ENCODE measurements at places on chromosomes 11 and 22. TPM values are rescaled to one million over a fixed set of nuclear protein-coding genes. Genes with fewer than 3 reads are reported as not detected.

DNA sequence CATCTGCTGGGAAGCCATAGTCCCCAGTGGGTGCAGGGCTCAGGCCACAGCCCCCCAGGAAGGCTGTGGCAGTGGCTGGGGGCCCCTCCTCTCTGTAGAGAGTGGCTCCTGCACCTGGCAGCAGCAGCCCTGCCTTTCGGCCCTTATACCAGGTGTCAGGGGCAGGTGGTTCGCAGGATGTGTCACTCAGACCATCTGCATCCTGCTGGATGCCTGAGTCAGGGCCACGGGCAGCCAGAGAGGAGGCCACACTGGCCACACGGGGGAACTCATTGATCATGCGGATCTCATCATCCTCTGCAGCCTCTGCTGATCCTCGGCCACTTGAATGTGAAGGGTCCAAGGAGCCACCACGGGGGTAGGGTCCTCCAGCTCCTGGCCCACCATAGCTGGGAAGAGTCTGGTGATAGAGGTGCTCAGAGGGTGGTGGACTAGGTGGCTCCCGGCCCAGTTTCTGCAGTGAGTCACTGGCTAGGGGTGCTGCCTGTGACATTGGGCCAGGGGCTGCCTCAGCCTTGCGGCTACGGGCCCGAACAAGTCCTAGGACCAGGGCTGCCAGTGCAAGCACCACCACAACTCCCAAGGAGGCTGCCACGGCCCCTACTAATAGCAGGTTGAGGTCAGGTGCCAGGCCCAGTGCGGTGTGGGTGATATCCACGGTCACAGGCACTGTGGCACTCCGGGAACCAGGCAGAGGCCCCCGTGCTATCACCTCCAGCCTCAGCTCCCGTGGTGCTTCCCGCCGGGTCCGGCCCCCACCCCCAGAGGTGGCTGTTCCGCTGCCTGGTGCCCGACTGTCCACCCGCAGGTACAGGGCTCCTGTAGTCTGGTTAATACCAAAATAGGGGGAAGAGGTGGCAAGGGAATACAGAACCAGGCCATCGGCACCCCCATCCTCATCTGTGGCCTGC, 3.3 kb upstream of the TPP1 start:
- no peak for DNase-seq

- DNase-seq, result no peak
Measured at GRCh38 chr22:39905687-39906086, 4.8 kb downstream of the GRAP2 start.

GRCh38 chr11:17992916-17993315, 19.9 kb downstream of the SERGEF start:
- no peak for DNase-seq

- no peak for DNase-seq
Measured at GRCh38 chr11:18700375-18700774, 1.8 kb downstream of the TMEM86A start.

Gene HEPN1
- not detected for polyA plus RNA-seq

DNA sequence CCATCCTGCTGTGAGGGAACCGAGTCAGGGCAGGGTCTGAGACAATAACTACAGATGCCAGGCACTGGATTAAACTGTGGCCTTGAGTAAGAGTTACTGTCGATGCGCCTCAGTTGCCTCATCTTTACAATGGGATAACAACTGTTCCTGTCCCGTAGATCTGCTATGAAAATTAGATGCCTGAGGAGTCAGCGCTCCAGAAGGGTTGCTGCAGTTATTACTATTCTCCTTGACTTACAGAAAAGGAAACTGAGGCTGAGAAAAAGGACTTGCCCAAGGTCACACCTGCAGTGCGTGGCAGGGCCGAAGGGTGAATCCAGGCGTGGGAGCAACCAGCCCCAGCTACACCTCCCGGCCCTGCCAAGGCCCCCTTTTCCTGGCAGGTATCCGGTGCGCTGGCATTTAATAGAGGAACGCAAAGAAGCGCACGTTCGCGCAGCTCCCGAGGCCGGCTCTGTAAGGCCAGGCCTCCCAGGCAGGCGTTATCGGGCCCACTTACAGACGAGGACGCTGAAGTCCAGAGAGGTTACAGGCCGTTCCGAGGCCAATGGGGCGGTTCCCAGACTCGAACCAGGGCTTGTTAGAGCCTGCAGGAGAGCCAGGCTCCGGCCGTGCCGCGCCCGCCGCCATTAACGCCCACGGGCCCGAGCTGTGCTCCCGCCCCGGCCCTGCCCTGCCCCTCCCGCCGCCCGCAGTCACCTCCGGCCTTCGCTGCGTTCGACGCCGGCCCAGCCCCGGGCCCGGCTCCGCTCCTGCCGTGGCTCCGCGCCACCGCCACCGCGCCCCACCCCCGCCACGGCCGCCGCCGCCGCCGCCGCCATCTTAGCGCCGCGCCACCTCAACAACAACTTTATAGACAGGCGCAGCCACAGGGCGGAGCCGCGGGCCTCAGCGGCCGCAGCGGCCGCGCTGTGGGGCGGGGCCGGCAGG, at the start of gene C11orf68:
Gene C11orf68 (minus strand): TSS at position 852 of the 930 bp plus-strand sequence. CDS start 31 bp downstream, at position 821.
- no peak for DNase-seq

Gene APOBEC3G
- polyA plus RNA-seq, result 159 TPM

DNA sequence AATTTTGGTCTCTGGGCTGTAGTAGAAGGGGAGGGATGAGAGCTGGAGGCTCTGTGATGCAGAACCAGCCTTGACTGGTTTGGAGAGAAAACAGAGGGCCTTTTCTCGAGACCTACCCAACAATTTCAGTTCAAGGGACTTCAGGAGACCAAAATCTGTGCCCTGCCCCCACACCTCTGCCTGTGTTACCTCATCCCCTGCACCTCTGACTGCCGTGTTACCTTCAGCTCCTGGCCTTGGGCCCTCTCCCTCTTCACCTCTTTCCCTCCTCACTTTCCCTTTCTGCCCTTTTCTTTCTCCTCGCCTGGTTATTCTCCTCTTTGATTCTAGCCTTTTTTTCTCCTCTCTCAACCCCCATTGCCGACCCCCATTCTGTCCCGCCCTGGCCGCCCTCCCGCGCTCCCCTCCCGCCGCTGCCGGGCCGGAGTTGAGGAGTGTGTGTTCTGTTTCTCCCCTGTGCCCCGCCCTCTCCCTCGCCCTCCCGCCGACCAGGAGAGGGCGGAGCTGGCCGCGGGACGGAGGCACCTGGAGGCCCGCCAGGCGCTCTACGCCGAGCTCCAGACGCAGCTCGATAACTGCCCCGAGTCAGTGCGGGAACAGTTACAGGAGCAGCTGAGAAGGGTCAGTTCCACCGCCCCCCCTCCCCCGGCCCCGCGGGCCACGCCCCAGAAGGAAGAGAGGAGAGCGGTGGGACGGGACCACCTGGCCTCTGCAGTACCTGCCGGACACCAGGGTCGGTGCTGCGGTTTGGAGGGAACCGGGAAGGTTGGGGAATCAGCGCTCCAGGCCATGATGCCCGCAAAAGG, 27.2 kb downstream of the PHLDB1 start:
- DNase-seq, result no peak

DNA sequence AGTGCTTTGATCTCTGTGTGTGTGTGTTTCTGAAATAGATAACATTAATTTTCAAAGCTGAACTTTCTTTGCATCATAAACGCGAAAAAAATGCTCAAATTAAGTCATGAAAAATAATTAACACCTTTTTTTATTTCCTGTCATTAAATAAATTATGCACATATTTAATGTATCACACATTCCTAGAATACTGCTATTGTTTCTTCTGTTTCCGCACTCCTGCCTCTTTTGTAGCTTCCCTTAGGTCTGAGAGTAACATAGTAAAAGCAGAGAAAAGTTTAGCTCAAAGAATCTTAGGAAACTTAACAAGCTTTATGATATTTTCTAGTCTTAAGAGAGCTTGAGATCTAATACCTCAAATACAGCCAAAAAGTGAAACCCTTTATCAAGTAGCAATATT, 504.2 kb downstream of the JRKL start:
- no peak for DNase-seq

- DNase-seq, result no peak
Measured at GRCh38 chr11:71423181-71423790, 24.9 kb downstream of the DHCR7 start.

- no peak for DNase-seq
Measured at GRCh38 chr11:123580557-123581275, 73.7 kb downstream of the SCN3B start.

Gene CD3E
- polyA plus RNA-seq, result 3.8 TPM

Gene CBLIF
- polyA plus RNA-seq, result not detected

DNA sequence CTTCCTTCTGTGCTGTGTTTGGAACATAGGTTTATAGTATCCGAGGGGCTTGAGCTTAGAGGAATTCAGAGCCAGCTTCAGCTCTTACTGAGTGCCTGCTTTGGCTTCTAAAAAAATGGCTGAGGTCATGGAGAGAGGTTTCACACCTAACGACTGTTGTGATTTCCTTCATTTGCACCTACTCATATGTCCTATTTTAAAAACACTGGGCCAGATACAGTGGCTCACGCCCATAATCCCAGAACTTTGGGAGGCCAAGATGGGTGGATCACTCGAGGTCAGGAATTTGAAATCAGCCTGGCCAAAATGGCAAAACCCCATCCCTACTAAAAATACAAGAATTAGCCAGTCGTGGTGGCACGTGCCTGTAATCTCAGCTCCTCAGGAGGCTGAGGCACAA, 38.3 kb upstream of the SYT13 start:
- DNase-seq, result no peak

GRCh38 chr22:31977141-31977841, 33.0 kb downstream of the YWHAH start:
- peak; percentile 24 for DNase-seq

- no peak for DNase-seq
Measured at GRCh38 chr22:50082961-50083461, 2.2 kb downstream of the MLC1 start.

GRCh38 chr11:105110688-105111030, 28.9 kb downstream of the CARD18 start:
- no peak for DNase-seq

DNA sequence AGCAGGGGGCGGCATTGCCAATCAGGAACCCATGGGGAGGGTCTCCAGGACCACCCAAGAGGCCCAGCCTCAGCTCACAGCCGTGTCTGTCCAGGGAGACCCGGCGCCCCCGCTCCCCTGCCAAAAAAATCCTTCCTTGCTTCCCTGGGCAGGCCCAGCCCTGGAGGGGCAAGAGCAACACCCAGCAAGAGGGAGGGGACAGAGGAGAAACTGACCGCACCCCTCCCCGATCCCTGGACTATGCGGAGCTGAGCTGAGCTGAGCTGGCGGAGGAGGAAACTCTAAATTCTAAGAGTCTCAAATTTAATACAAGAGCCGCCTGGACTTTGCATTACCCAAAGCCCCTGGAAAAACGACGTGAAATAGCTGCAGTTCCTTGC, 52.0 kb upstream of the SHISAL1 start:
- DNase-seq, result no peak

GRCh38 chr11:44404301-44404700, 94.4 kb upstream of the ALX4 start:
- DNase-seq, result no peak

- DNase-seq, result no peak
Measured at GRCh38 chr11:49405743-49406142, 197.3 kb upstream of the FOLH1 start.

DNA sequence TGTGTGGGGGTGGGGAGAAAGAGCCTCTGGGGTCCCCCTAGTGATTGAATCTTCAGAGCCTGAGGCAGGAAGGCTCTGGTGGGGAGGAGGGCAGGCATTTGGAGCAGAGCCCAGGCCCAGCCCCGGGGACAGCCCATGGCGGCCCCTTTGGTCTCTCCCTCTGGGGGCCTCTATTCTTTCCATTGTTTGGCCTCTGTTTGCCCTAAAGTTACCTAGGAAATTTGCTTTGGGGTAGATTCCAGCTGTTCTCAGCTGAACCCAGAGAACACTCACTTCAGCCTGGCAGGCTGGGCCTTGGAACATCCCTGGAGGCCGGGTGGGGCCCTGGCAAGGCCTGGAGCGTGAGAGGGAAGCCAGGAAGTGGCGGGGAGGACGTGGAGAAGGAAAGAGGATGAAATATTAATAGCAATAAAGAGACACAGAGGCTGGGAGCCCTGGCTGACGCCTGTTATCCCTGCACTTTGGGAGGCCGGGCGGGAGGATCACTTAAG, 22.9 kb upstream of the A4GALT start:
- no peak for DNase-seq

DNA sequence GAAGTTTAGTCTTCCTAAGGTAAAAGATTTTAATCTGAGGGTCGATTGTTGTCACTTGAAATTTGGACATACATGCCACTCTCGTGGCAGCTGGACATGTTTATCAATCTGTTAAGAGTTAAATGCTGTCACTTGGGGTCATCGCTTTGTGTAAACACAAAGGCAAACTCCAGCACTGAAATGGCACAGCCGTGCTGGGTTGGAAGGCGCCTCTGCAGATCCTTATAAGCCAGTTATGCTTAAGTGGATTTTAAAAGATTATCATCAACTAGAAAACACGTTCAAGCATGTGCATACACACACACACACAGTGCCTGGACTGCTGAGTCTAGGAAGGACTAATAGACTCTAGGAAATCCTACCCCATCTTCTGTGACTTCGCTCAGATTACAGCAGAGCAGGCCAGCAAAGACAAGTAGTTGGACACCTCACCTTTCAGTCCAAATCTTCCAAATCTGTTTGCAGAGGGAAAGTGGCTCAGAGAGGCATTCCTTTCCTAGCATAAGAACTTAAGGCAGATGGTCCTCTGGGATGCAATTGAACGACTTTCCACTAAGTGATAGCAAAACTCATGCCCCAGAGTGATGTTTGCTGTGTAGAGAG, 83.7 kb downstream of the CACNG2 start:
- no peak for DNase-seq

GRCh38 chr11:77207019-77207485, 79.0 kb downstream of the MYO7A start:
- no peak for DNase-seq

Gene MMP13
- not detected for polyA plus RNA-seq

DNA sequence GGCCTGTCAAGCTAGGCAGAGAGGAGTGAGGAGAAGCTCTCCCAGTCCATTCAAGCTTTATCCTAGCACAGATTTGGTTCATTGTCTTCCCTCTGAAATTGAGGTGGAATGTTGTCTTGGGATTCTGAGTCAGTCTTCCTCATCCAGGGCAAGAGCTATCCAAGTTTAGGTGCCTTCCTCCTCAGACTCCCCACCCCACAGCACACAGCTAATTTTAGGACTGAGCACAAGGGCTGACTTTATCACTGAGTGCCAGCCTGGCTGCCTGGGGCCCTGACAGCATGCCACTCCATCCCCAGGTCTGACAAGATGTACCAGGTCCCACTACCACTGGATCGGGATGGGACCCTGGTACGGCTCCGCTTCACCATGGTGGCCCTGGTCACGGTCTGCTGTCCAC, 2.6 kb downstream of the PGAP2 start:
- no peak for DNase-seq

- DNase-seq, result no peak
Measured at GRCh38 chr22:38469306-38469781, 1.4 kb downstream of the KDELR3 start.

Gene ENTHD1
- 0.21 TPM for polyA plus RNA-seq

- peak; percentile 50 for DNase-seq
Measured at GRCh38 chr11:3949125-3949524, 93.7 kb downstream of the STIM1 start.

GRCh38 chr11:72833811-72834493, 19.7 kb downstream of the ATG16L2 start:
- DNase-seq, result no peak

DNA sequence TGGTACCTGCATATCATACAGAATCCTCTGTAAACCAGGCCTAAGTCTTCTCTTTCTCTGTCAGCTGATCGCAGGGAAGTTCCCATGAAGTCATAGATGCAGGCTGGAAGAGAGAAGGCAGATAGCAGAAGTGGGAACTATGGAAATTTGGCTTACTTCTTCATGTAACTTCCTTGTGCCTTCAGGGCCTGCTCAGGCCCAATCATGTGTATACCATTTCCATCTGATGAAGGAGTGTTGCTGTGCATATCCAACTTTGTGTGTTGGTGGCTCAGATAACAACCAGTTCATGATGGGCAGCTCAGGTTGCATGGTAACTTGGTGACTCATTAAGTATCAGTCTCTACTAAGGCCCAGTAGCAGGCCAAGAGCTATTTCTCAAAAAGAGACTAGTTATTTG, 53.1 kb upstream of the CEP295 start:
- no peak for DNase-seq

All from GM12878 (cell line).